Esophagus squamous epithelium (tissue), 5 donors: ENCODE measurements at places on chromosomes 6 and 20. TPM values are rescaled to one million over a fixed set of nuclear protein-coding genes. Genes with fewer than 3 reads are reported as not detected.

NHSL1 gene
- 13.1 TPM for total RNA-seq

- H3K27ac ChIP-seq: no peak overlapping the region
- H3K4me1 ChIP-seq: no peaks in the 10 kb centered on the region
- DNase-seq: no peak
Measured at GRCh38 chr6:83117802-83118201, 50.3 kb downstream of the DOP1A start.

- H3K27ac ChIP-seq: peak overlapping the region; percentile 43
- H3K4me1 ChIP-seq: peaks cover 5% of the 10 kb centered on the region
- no peak for DNase-seq
- peaks cover 57% of the 10 kb centered on the region for H3K36me3 ChIP-seq
- H3K27me3 ChIP-seq: no peaks in the 10 kb centered on the region
Measured at GRCh38 chr20:32236048-32236533, 28.4 kb downstream of the POFUT1 start.

DNA sequence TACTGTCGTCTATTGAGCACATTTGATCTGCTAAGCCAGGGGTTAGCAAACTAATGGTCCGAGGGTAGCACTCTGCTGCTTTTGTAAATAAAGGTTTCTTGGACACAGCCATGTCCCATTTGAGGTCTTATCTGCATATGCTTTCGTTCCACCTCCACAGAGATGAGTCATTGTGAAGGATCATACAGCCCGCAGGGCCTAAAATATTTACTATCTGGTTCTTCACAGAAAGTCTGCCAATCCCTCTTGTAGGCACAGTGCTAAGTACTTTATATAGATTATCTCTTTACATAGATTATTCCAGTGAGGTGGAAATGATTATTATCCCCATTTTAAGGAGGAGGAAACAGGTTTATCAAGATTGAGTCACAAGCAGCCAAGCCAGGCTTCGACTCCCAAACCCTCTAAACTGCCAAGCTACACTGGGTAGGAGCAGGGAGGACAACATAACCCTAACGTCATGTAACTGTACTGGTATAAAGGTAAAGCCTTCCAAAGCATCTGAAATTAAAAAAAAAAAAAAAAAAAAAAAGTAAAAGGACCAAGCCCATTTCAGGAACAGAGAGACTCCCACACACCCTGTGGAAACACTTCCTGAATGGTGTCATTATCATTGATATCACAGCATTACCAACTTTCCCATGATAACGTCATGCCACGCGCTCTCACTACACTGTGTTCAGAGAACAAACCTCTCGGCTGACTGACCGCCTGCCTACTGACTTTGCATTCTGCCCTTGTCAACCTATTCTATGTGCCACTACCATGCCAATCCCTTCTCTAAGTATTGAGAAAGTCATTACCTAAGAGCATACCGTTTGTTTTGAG is 101.0 kb downstream of the KIF16B start:
- no peak overlapping the region for H3K27ac ChIP-seq
- H3K36me3 ChIP-seq: peaks cover 15% of the 10 kb centered on the region
- H3K27me3 ChIP-seq: no peaks in the 10 kb centered on the region
- DNase-seq: no peak
- no peaks in the 10 kb centered on the region for H3K4me1 ChIP-seq

DNA sequence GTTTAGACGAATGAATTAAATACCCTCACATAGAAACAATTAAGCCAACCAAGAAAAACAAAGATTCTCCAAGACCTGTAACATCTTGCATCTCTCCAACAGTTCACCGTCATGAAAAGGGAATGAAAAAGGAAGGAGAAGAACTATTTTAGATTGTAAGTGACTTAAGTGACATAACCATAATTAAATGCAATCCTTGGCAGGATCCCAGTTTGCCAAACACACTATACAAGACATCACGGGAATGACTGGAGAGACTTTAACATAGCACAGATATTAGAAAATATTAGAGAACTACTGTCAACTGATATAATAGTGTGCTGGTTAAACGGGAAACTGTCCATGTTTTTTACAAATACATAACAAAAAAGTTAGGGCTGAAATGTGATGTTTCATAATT is 22.2 kb downstream of the EPB41L2 start:
- no peak overlapping the region for H3K27ac ChIP-seq
- no peak for DNase-seq
- no peak overlapping the region for H3K4me3 ChIP-seq
- H3K36me3 ChIP-seq: no peaks in the 10 kb centered on the region
- H3K4me1 ChIP-seq: no peaks in the 10 kb centered on the region
- no peaks in the 10 kb centered on the region for H3K27me3 ChIP-seq

- no peak overlapping the region for H3K27ac ChIP-seq
- no peak for DNase-seq
- no peaks in the 10 kb centered on the region for H3K36me3 ChIP-seq
- no peaks in the 10 kb centered on the region for H3K4me1 ChIP-seq
- no peaks in the 10 kb centered on the region for H3K27me3 ChIP-seq
Measured at GRCh38 chr6:16539086-16539931, 222.0 kb downstream of the ATXN1 start.

- H3K4me1 ChIP-seq: peaks cover 8% of the 10 kb centered on the region
- H3K36me3 ChIP-seq: no peaks in the 10 kb centered on the region
- H3K4me3 ChIP-seq: peak overlapping the region; percentile 22
Measured at GRCh38 chr6:32415521-32416019, 8.6 kb upstream of the BTNL2 start.

DNA sequence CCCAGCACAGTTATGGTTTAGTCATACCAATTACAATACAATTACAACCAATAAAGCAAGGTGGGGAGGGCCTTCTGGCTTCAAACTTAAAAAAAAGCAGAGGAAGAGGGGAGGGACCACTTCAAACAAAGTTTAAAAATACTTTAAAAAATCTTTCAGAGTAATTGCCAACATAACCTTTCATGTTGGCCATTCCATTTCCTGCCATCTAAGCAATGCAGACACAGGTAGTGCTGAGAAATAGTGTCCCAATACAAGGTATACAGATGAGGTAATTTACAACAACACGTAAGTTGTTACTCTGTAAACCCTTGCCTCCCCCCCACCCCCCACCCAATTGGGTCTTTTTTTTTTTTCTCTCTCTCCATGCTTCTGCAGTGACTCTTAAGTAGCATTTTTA is 18.8 kb upstream of the TBC1D20 start:
- H3K27ac ChIP-seq: no peak overlapping the region
- no peaks in the 10 kb centered on the region for H3K27me3 ChIP-seq
- peaks cover 95% of the 10 kb centered on the region for H3K36me3 ChIP-seq
- no peak overlapping the region for H3K4me3 ChIP-seq
- no peak for DNase-seq

- H3K4me1 ChIP-seq: peaks cover 37% of the 10 kb centered on the region
- no peak overlapping the region for H3K27ac ChIP-seq
- no peak for DNase-seq
Measured at GRCh38 chr20:305745-306144, 8.4 kb downstream of the ZCCHC3 start.

DNA sequence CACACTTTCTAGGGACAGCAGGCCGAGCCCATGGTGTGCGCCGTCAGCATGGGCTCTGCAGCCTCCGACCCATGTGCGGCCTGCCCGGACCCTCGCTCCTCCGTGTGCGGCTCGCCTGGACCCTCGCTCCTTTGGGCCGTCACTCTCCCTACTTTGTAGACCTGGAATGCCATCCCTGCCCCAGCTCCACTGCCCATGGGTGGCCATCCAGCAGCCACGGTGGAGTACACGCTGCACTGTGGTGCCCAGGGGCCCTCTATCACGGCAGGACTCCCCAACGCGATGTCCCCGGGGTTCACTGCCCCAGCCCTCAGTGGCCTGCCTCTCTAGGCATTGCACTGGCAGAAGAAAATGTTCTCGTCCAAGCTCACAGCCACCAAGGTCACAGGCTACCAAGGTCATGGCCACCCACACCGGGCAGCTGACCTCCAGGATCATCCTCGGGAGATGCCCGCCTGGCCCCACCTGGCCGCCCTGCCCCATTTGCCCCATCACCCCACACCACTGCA is 24.1 kb upstream of the MRGBP start:
- H3K27ac ChIP-seq: no peak overlapping the region
- no peaks in the 10 kb centered on the region for H3K27me3 ChIP-seq
- no peak overlapping the region for H3K4me3 ChIP-seq
- no peak for DNase-seq
- no peaks in the 10 kb centered on the region for H3K36me3 ChIP-seq
